ENCODE measurements at places on chromosomes 1 and 21. TPM values are rescaled to one million over a fixed set of nuclear protein-coding genes. Genes with fewer than 3 reads are reported as not detected.

The PLA2G2A gene
- total RNA-seq: not detected

The TESK2 gene
- 1.6 TPM for total RNA-seq

The RNU1-4 gene
- 2,323 TPM for total RNA-seq

The CRYAA gene
- not detected for total RNA-seq

The SPOCD1 gene
- 4.9 TPM for total RNA-seq

The TSPEAR gene
- total RNA-seq: not detected

The RNF223 gene
- 14.6 TPM for total RNA-seq

The MSH4 gene
- total RNA-seq: 0.51 TPM

The RGS16 gene
- 3.7 TPM for total RNA-seq

DNA sequence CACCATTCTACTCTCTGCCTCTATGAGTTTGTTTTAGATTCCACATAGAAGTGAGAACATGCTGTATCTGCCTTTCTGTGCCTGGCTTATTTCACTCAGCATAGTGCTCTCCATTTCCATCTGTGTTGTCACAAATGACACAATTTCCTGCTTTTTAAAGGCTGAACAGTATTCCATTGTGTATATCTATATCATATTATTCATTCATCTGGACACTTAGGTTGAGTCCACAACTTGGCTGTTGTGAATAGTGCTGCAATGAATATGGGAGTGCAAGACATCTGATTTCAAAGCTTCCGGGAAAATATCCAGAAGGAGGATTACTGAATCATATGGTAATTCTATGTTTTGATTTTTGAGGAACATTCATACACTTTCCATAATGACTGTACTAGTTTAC is 20.1 kb upstream of the DONSON start:
- DNase-seq: no peak

DNA sequence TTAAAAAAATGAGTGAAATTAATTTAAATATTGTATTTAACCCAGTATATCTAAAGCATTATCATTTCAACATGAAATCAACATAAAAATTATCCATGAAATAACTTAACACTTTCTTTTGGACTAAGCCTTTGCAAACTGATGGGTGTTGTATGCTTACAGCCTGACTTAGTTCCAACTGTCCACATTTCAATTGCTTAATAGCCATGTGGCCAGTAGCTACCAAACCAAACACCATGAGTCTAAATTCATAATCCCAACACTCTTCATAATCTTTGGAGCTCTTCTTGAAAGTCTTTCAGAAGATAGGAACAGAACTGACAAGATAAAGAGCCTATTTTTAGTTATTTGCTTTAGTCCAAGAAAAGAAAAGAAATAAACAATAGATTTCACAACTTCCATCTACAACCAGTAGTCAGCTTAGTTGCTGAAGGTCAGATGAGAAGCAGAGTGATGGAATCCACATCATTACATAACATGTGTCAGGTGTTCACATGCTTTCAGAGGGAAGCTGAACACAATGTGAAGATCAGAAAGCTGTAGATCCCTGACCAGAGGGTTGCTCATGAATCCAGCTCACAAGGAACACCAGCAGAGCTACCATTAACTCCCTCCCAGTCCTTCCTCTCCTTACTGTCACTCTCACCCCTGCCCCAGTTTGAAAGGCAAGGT is 144.0 kb upstream of the ZNF648 start:
- DNase-seq: peak; percentile 13

DNA sequence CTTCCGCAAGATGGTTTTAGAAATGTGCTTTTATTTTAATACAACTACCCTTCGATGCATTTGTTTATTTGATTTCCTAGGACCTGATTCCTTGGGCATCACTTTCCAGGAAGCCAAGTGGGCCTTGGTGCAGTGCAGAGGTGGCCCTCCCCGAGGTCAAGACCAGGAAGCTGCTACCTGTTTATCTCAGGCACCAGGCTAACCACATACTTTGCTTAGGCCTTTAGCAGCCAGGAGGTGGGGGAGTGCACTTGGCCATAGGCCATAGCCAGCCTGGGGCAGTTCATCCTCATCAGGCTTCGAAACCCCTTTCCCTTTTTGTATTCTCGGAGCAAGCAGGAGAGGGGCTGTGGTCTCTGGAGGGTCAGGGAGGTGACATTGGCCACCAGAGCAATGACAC is 45.4 kb downstream of the SMYD2 start:
- DNase-seq: no peak

DNA sequence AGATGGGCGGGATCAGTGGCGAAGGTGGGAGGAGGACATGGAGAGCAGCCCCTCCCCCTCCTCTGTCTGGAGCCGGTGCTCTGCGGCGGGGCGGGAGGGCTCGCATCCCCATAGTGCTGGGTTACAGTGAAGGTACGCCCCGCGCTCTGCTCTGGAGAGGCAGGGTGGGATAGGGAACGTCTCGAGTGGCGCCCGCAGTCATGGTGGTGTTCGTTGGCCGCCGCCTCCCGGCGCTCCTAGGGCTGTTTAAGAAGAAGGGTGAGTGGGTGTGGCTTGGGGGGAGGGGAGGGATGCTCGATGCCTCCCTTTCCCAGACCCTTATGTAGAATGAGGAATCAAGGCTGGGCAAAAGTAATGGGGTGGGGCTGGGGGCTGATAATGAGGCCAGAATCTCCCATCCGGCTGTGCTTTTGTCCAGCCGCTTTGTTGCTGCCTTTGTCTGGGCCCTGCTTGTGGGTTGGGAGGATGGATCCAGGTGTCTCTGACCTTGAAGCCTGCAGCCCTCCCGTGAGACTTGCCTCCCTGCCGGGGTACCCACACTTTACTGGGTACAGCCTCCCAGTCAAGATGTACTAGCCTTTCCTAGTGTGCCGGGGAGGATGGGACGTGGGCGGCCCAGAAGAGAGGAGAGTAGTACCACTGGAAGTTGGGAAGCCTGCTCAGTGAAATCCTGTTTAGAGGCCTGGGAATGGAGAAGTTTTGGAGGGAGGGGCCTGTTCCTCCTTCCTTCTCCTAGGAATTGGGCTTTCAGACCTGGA is 51.4 kb downstream of the YARS1 start:
- DNase-seq: no peak

DNA sequence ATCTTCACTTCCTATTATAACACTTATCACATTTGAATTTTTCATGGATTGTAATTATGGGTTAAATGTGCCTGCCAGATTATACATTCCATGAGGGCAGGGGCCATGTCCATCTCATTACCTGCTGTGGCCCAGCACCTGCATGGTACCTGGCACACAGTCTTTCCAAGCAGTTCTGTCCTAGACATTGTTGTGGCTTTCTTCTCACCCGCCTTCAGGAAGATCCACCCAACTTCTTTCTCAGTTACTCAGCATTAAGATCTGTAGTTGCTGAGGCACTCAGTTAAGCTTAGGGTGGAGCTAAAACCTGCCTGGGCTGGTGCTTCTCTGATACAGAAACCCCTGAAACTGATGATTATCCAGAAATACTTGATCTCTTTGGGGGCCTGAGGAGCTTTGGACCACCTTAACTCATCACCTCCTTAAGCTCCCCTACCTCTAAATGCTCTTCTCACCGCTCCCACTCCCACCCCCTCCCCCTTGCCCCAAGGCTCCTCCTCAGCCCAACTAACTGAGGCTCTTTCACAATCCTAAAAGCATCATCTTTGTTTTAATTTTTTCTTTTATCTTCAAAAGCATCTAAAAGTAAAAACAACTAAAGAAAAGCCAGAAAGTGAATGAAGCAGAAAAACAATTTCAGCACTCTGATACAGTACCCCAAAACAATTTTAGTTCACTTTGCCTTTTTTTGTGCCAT is 190.6 kb downstream of the FGGY start:
- DNase-seq: peak; percentile 89

DNA sequence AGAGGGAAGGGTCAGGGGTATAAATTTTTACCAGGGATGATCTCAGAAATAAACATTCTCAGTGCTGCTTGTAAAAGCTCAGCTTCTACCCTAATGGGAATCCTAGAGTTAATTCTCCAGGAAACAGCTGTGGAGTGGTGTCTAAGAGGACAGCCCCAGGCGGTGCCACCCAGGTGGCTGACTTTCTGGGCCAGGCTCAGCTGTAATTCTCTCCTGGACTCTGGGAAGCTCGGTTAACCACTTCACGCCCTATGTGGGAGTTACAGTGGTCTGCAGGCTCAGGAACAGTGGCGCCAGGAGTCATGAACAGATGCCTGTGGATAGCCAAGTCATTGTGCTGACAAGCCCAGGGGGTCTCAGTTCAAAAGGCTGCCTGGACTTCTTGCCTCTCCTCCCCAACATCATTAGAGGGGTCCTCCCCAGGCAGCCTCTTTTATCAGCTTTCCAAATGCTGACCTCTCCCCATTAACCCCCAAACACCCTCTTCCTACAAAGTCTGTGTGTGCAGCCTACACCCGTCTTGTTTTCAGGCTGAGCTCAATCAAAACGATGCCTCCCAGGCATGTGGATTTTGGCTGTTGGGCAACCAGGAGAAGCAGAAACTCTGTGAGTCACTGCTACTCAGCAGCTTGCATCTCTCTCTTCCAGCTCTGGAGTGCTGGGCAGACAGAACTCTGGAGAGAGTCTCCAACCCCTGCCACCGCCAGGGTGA is 1.2 kb downstream of the HHIPL2 start:
- peak; percentile 85 for DNase-seq

DNA sequence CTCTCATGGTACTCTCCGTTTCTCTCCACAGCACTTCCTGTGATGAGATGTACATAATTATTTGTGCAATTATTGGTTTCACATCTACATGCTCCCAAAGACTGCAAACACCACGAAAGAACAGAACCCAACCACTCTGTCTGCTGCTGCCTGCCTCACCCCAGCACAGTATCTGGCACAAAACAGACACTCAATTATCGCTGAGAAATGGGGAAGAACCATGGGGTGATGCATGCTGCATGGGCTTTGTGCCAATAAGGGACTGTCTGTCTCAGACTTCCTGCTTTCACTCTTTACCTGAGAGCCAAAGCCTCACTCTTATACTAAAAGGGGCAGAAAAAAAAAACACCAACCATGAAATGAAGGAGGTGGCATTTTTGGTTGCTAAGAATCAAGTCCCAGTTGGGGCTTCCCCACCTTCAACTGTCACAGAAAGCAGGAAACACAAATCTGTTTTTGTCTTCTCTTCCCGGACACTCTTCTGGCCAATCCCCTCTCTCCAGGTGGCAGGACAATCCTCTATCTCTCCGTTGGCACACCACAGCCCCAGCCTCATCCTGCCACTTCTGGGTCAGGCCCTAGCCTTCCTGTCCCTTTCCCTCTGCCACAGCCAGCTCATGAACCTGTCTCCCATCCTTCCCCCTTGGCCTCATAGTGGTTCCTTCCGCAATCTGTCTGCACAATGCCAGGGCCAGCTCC is 82.0 kb downstream of the TGFBR3 start:
- DNase-seq: peak; percentile 74

DNA sequence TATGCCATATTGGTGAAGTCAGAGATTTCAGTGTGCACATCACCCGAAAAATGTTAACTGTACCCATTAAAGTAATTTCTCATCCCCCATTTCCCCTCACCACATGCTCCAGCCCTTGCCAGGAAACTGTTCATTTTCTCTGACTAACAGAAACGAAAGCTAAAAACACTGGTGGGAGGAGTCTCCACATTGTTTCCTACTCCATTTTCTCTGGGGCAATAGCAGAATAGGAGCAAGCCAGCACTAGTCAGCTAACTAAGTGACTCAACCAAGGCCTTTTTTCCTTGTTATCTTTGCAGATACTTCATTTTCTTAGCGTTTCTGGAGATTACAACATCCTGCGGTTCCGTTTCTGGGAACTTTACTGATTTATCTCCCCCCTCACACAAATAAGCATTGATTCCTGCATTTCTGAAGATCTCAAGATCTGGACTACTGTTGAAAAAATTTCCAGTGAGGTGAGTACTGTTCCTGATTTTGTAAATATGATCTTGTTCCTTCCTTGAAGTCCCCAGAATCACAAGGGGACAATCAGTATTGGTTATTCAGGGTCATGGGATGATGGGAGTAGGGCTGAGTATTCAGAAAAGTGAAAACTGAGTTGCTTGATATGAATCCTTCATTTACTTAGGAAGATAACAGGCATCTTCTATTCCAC is at the start of gene IFI16:
TSS of gene IFI16 (plus strand) at position 204 of the 658 bp plus-strand sequence. CDS start 4,774 bp downstream, outside the sequence.
- peak; percentile 98 for DNase-seq

- DNase-seq: no peak
These were observed 101.8 kb downstream of the ST3GAL3 start for GRCh38 chr1:43809097-43809673.

DNA sequence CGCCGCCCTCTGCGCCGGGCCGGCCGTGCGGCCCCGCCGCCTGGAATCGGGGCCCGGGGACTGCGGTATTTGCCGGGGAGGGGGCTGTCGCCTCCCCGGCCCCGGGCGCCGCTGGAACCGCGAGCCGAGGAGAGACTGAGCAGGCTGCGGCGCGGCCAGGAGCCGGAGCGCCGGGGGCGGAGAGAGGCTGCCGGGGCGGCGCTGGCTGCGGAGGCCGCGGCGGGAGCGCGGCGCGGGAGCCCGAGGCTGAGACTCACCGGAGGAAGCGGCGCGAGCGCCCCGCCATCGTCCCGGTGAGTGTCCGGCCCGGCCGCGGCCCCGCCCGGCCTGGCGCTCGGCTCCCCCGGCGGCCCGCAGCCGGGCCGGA is 746 bp downstream of the DYRK1A start:
- DNase-seq: no peak

- no peak for DNase-seq
These were observed 14.9 kb upstream of the CD5L start for GRCh38 chr1:157856538-157856937.

- no peak for DNase-seq
These were observed 40.6 kb downstream of the MAPKAPK2 start for GRCh38 chr1:206725109-206725963.

DNA sequence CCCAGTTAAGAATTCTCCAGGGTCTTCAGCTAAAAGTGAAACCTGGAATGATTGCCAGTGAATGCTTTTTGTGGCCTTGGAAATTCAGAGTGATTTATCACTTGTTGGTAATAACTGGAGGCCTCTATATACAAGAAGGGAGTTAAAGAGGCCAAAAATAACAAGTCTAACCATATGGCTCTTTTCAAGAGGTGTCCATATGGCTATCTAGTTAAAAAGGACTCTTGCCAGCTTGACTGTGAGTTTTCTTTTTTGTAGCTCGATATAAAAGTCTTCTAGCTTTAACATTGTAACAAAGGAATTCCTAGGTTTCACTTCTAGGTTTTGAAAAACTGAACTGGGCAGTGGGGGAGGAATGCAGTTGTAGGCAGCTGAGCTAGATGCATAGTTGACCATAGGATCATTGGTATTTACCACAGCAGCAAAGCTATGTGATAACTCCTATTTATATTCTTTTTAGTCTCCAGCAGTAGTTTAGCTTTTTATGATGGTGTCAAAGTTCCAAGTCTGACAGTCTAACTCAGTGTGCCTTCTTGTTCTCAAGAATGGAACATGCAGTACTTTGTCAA is 44.4 kb downstream of the CACHD1 start:
- DNase-seq: no peak
